ENCODE measurements at places on chromosomes 16 and 17.
A peak's percentile ranks its signal among the peaks of the same experiment; 100 is the strongest.

DNA sequence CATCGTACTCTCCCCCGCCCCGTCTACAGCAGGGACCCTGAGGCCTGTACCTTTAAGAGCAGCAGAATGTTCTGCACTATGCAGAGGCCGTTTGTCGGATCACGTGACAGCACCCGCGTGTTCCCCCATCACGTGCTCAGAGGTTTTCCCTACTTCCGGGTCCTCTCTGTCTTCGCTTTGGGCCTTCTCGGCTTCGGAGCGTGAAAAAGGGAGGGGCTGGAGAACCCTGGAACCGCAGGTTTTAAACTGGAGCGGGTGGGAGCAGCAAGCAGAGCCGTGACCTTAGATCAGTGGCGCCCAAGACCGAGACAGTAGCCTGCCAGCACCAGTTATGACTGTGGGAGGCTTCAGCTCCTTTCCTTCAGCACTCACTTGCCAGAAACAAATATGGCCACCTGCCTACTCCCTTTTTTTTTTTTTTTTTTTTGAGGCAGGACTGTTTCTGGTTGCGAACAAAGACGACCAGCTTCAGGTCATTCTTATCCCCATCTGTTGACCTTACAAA is at the start of gene CLN3:
CLN3 (minus strand) TSS at position 105 of the 505 bp plus-strand sequence. CDS start 315 bp downstream, outside the sequence.
- peak; percentile 89 for DNase-seq

- no peak for DNase-seq
These were observed 691 bp upstream of the TMEM98 start for GRCh38 chr17:32927201-32927723.

- DNase-seq: no peak
These were observed 151.7 kb downstream of the ANKFN1 start for GRCh38 chr17:56305007-56305406.

- no peak for DNase-seq
These were observed 21.0 kb downstream of the FBXO39 start for GRCh38 chr17:6796887-6797490.

DNA sequence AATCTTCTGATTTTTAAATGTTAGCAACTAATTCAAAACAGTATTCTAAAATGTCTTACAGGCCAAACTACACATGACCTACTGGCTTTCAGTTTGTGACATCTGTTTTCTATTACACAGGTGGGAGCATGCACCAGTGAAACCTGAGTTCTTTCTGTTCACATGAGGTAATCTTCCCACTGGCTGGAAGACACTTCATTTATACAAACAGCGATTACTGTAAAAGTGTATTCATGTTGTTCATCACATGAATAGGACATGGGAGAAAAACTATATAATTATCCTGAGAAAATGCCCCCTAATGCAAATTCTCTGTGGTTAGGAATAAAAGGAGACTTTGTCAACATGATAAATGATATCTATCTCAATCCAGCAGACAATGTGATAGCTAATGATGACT is 11.1 kb upstream of the PIK3R5 start:
- no peak for DNase-seq

- no peak for DNase-seq
These were observed 27.2 kb downstream of the ZNF594 start for GRCh38 chr17:5164436-5164835.

DNA sequence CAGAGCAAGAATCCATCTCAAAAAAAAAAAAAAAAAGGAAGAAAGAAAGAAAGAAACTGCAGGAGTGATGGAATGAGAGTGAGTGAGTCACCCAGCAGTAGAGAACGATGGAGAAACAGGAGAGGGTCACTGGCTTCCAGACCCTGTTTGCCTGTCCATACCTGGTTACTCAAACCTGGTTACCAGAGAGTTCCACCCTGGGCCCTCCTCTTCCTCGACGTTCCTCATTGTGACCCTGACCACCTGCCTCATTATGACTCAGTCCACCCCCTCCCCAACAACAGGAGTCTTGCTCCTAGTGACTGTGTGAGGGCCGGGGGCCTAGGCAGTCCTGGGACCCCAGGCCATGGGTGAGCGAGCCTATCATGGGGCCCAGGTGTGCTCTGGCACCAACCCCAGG is at the start of gene SPEM3:
SPEM3 (plus strand) TSS at position 301 of the 400 bp plus-strand sequence; CDS start at position 347, 46 bp downstream.
- no peak for DNase-seq

GRCh38 chr16:58222532-58223316 is 24.8 kb upstream of the CSNK2A2 start:
- DNase-seq: no peak

DNA sequence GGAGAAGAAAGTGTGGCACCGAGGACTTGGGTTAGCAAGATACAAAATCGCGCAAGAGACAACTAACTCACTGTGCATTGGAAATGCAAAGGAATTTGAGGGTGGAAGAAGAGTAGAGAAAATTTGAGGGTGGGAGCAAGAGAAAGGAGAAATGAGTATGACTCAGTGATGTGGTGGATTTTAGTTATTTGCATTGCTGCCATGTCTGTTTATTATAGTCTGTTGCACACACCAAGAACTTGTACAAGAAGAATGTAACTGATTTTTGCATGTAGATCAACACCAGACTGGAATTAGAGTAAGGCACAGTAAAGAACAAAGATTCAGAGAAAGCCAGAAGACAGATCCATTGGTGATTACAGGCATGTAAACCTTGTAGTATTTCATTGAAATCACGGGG is 71.6 kb upstream of the SMIM36 start:
- DNase-seq: no peak

DNA sequence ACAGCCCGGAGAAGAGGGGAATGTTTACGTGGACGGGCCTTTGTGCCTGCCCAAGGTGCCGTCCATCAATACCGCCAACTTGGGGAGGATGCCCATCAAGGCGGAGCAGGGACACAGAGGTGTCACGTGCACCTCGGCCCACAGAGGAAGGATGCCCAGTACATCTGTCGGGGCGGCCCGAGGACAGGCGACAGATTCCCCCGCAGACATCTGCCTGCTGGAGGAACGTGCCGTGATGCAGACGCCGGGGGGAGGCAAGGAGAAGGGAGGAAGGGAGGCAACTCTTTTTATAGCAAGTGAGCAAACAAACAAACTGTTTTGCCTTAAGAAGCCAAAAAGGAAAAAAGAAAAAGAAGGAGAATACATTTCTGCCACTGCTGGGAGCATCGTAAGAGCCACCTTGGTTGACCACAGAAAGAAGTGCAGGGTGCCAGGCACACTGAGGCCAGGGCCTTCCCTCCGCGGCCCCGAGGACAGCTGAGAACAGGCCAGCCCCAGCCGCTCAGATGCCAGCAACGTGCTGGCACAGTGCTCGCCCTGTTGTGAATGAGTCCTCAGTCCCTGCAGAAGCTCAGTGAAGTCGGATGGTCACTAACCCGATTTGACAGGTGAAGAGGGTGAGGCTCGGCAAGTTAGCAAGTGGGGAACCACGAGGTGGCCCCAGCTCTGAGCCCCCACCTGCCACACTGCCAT is 146.4 kb downstream of the RBFOX3 start:
- DNase-seq: no peak

GRCh38 chr17:61400066-61400716 is 548 bp downstream of the TBX2 start:
- DNase-seq: no peak

- no peak for DNase-seq
These were observed 25.9 kb upstream of the SPATA32 start for GRCh38 chr17:45287526-45288500.

- no peak for DNase-seq
These were observed 112.1 kb downstream of the SNX11 start for GRCh38 chr17:48219617-48220016.

- DNase-seq: no peak
These were observed 2.0 kb downstream of the POLR2A start for GRCh38 chr17:7486181-7486580.

- DNase-seq: no peak
These were observed 23.0 kb downstream of the ATF7IP2 start for GRCh38 chr16:10408824-10409381.

GRCh38 chr17:29433541-29433940 is 43.4 kb downstream of the TAOK1 start:
- no peak for DNase-seq

- no peak for DNase-seq
These were observed 38.2 kb downstream of the RTN4RL1 start for GRCh38 chr17:1986783-1987451.

DNA sequence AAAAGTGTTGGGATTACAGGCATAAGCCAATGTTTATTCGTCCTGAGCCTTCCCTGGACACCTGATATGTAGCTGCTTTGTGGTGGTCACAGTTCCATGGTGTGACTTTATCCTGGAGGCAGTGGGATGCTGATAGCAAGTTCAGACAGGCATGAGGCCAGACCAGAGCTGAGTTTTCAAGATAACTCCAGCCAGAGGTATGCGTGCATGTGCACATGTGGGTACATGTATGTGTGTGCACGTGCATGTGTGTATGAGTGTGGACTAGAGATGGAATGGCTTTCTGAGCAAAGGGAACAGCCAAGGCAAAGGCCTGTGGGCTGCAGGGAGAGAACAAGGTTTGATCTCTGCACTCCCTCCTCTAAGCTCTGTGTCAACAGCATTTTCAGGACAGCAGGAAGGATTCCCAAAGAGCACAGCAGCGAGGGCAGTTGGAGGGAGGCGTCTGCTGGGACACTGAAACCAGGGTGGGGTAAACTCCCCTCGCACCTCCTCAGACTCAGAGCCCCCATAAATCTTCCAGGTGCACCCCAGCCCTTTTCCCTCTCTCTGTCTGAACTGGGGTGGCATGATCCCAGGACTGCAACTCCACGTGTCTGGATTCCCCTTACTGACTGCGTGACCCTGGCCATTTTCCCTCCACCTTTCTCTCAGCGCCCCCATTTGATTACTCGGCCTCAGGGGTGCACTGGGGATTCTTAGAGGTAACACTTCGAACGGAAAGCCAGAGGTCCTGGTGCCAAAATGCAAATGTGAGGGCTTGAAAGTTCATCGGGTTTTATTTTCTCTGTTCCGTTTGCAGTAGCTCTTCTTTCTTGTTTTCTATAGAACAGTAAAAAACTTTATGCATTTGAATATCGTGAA is 15.3 kb downstream of the NLRC5 start:
- DNase-seq: no peak

- no peak for DNase-seq
These were observed 168.8 kb downstream of the C16orf78 start for GRCh38 chr16:49542391-49542891.

DNA sequence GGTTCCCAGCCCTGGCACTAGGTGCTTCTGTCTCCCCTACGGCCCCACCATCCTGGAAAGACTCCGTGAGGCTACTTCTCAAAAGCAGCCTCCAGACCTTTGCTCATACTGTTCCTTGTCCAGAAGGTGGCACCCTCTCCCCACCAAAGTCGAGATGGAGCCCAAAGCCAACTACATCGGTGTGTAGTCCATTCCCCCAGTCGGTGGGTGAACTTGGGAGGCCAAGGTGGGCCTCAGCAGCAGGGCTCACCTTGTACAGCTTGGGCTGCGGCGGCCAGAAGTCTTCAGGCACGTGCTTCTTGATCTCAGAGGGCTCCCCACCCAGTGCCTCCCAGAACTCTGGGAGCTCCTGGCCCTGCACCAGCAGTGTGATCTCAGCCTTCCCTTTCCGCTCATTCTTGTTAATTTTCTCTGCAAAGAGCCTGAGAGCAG is 10.2 kb downstream of the FLII start:
- DNase-seq: peak; percentile 41

DNA sequence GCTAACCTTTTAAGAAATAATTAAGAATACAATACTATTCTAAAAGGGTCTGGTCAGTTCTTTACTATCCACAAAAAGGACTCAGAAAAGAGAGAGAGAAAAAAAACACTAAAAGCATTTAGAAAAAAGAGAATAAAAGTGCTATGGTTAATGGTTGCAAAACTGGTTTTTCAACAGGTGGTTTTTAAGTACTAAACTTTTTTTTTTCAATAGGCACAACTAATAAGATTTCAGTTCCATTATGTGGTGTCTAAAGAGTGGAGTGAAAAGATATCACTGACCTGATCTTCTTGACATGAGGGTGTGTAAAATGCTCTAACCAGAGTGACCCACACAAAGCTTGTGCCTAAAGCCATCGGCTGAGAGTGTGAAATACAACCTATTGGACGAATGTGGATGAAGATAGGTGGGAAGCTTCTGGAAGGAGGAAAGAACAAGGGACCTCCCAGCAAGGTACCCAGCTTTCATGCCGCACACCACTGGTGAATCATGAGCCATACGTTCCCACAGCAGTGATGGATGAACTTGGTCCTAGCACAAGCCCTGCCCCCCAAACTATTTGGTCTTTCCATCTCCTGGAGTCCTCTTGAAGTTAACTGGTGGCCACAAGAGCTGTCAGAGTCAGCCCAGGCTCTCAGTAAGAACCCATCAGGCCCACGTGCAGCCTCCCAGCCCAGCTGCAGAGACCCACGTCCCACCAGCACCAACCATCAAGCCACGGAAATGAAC is 103.0 kb downstream of the ZFHX3 start:
- no peak for DNase-seq

DNA sequence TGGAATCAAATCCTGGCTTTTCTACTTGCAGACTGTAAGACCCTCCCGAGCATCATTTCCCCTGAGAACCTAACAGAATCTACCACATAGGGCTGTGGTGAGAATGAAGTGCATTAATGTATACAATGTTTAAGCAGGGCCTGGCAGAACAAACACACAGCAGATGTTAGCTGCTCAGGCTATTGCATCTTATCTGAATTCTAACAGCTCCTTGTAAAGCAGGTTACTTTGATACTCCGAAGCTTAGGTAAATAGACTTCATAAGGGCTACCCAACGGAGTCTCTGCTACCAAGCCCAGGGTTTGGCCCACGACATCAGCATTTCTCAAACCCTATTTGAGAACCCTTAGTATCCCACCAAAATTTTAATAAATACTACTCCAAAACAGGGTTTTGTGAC is 24.4 kb upstream of the NOS2 start:
- no peak for DNase-seq

DNA sequence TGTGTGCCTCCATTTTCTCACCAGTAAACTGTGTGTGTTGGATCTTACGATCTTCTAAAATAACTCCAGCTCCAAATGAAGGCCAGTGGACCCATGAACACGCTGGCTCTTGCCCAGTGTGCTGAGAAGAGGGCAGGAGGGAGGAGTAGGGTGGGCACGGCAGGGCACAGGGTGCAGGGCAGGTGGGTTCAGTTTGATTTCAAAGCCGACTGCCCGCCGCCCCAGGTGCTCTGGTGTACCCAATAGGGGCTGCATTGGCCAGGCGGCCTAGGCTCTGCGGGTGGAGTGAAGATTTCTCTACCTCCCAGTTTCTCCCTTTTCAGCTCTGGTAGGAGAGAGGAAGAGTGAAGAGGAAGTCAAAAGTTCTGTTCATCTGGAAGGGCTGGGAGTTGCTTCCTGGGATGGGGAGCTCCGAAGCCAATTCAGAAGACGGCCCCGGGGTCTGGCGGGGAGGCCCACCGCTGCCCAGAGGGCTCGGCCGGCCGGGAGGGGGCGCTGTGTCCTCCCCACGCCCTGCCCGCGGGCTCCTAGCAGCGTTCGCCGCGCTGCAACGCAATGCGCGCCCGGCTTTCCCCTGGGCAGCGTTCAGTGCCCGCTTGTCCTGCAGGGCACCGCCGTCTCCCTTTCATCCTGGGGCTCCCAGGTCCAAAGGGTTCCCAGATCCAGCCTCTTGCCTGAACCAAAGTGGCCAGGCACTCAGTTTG is 1.1 kb upstream of the CRHR1 start:
- DNase-seq: no peak

All from hippocampal formation (tissue), 2 donors.